ENCODE measurements at places on chromosomes 7 and 10. TPM values are rescaled to one million over a fixed set of nuclear protein-coding genes. Genes with fewer than 3 reads are reported as not detected.

Gene CUEDC2
- total RNA-seq, result 64.0 TPM

Gene GSTK1
- total RNA-seq, result 61.6 TPM

Gene PDK4
- not detected for total RNA-seq

Gene CPXM2
- not detected for total RNA-seq

Gene SEPTIN14
- total RNA-seq, result not detected

Gene MAGI2
- total RNA-seq, result 4.2 TPM

- H3K4me3 ChIP-seq, result peak overlapping the region; percentile 13
- peaks cover 43% of the 10 kb centered on the region for H3K27me3 ChIP-seq
- DNase-seq, result peak; percentile 22
- no peaks in the 10 kb centered on the region for H3K36me3 ChIP-seq
- no peak overlapping the region for H3K27ac ChIP-seq
Observed at GRCh38 chr7:45923818-45924217, 2.7 kb upstream of the IGFBP3 start.

DNA sequence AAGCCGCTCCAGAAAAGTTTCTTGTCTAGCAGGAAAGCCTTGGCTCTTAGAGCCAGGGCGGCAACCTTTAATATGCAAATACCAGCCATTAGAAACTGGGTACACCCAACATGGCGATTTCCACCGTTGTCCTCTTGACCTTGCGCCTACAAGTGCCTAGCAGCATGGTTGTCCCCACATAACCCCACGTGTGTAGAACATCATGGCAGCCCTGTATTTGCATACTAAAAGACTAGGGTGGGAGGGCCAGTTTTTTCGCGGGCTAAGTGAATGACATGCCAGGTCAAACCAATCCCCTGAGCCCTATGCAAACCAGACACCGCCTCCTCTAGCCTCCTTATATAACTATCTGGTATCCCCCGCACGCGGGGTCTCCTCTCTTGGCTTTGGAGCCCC lies 58.4 kb upstream of the FZD8 start:
- H3K36me3 ChIP-seq, result no peaks in the 10 kb centered on the region
- H3K27ac ChIP-seq, result no peak overlapping the region
- no peak overlapping the region for H3K4me3 ChIP-seq
- H3K27me3 ChIP-seq, result no peaks in the 10 kb centered on the region
- peaks cover 16% of the 10 kb centered on the region for H3K4me1 ChIP-seq

- no peaks in the 10 kb centered on the region for H3K36me3 ChIP-seq
- DNase-seq, result no peak
- H3K27ac ChIP-seq, result no peak overlapping the region
- H3K27me3 ChIP-seq, result no peaks in the 10 kb centered on the region
Observed at GRCh38 chr10:42380926-42381547, 257.3 kb downstream of the ZNF33B start.

GRCh38 chr10:106189292-106189691 lies 975.2 kb downstream of the SORCS1 start:
- no peaks in the 10 kb centered on the region for H3K4me1 ChIP-seq
- H3K4me3 ChIP-seq, result no peak overlapping the region
- DNase-seq, result peak; percentile 66
- no peak overlapping the region for H3K27ac ChIP-seq

GRCh38 chr10:127468632-127469031 lies 80.5 kb upstream of the NPS start:
- no peaks in the 10 kb centered on the region for H3K27me3 ChIP-seq
- H3K4me1 ChIP-seq, result no peaks in the 10 kb centered on the region
- no peak overlapping the region for H3K27ac ChIP-seq
- H3K36me3 ChIP-seq, result no peaks in the 10 kb centered on the region

Data from neural progenitor cell (in vitro differentiated cells).